KBM-7 (cell line): ENCODE measurements at places on chromosomes 4 and X.

DNA sequence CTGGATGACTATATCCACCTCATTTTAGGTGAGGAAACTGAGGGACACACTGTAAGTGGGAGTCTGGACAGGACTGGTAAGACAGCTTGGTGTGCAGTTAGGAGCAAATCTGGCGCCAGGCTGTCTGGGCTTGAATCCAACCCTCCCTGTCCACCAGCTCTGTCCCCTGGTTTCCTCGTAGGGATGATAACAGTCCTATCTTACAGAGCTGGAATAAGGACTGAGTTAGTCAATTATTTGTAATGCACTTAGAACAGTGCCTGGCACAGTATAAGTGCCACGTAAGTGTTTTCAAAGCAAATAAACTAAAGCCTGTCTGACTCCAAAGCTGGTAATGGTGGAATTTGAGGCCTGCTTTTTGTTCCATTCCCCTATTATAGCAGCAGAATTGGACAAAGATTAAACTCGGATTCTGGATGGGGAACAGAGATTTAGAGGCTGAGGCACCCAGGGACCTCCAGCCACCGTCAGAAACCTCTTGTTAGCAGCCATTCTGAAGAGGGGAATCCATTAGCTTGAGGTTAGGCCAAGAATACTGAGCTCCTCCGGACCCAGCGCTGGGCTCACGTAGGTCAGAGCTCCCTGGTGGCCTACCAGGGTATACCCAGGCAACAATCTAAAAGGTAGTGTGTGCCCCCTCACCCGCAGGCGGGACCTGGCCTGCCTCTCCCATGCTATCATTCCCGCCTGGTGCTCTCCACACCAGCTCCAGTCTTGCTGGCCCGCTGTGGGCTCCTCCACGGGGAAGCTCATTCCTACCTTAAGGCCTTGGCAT, 102.1 kb downstream of the UCHL1 start:
- DNase-seq: no peak

GRCh38 chr4:86704601-86705000, 110.5 kb downstream of the PTPN13 start:
- no peak for DNase-seq

- no peak for DNase-seq
Measured at GRCh38 chrX:28668957-28669356, 81.7 kb downstream of the IL1RAPL1 start.

DNA sequence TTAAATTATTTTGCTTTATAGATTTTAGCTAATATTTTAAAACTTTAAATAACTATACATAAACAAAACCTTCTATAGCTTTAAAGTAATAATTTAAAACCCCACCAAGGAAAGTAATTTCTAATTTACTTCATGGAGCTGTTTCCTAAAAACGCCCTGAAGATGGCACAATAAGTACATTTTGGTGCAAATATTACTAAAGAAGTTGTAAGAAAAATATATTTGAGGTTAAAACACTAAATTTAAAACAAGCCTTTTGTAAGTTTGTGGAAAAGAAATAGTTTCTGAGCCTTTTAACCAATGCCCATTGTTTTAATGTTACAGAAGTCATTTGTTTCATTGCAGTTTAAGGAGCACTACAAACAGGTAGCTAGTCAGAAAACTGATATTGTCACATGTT, 137.4 kb upstream of the AGA start:
- no peak for DNase-seq

DNA sequence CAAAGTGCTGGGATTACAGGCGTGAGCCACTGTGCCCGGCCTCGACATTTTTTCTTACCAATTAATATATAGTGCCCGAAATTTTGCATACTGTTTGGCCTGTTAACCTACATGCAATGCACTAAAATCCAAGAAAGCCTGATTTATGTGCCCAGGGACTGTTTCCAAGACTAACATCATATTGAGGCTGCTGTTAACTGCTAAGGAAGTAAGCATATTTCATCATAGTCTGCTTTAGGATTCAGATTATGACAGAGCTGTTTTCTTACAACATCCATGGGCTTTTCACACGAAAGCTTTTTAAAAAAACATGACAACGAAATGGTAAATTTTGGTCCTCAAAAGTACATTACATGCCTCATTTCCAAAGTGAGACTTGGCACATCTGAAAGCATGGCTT, 84.4 kb downstream of the STOX2 start:
- DNase-seq: no peak

DNA sequence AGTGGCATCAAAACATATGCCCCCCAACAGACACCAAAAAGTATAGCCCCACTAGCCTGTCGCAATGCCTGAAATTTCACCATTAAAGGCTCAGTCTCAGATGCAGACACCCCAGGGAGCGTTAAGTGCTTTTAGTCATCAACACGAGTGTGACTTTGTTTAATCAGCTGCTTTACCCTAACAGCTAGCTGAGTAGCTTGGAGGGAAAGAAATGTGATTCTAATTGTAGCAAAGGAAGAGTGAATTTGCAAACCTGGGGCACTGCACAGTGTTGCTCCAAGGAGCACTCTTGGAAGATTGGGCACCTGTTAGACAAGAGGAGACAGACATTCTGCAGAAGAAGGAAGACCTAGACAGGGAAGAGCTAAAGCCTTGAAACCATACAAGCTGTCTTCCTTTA, 145.1 kb downstream of the BEND2 start:
- DNase-seq: no peak

- no peak for DNase-seq
Measured at GRCh38 chr4:136662539-136662938, 869.8 kb downstream of the PCDH18 start.
